ENCODE measurements at places on chromosomes 1 and 21.

DNA sequence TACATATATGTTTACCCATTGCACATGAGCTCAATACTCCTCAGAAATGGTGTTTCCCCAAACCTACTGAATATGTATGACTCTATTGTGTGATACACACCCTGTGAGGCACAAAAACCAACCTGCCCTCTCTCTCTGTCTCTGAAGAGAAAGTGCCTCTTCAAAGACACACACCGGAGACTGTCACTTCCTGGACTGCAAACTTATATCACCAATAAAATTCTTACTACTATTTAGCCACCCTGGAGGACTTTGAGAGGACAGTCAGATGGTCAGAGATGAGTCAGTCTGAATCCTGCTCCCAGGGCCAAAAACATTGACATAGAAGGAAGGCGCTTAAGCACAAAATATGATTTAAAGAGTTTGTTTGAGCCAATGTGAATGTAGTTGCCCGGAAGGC is 110.4 kb downstream of the PPIAL4G start:
- no peak for DNase-seq

DNA sequence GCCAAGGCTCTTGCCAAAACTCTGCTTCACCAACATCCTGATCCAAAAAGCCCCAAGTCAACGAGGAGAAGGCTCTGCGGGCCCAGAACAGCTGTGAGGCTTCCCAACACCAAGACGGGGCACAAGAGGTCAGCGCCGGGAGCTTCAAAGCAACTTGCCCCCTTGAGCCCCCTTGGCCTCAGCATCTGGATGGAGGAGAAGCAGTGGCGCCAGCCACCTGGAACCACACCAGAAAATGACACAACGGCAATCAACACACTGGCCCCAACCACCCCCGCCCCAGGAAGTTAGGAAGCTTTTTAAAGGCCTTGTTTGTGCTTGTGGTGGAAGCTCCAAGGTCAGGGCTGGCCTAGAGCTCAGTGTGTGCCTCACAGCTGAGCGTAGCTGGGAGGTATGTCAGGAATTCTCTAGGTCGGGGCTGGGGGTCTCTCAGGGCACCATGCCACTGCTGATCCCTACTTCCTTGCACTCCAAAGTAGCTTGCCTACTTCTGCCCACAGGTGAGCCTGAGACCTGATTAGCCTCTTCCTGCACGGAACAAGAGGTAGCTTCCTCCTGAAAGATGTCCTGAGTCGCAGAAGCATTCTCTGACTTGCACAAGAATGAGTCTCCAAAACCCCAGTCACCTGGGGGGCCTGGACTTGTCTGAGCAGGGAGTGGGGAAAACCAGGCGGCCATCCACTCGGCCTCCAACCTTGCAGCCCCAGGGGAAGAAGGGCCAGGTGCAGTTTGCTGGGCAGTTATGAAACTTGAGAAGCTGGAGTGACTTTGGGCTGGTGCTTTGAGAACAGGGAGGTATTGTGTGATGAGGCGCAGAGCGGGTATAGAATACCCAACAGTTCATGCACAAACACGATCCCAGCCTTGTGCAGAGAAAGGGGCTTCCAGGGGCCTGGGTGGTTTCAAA is 9.7 kb upstream of the SRP9 start:
- DNase-seq, result no peak

- DNase-seq, result no peak
Measured at GRCh38 chr1:224494343-224494742, 59.7 kb upstream of the WDR26 start.

DNA sequence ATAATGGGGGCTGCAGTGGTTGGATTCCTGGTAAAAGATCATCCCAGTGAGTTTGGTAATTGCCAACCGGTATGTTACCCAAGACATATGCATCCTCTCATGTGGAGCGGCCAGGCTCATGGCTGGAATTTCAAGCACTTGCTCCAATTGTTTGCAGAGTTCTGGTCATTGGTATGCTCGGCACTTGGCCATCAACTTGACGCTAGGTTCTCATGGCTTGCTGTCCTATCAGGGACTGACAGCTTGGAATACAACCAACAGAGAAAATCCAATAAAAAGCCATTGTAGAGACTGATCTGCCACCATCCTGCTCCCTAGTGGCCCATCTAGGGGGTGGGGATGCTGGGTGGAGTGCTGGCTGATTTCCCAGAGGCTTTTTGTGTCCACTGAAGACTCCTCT is 120.9 kb downstream of the EDEM3 start:
- DNase-seq, result no peak

DNA sequence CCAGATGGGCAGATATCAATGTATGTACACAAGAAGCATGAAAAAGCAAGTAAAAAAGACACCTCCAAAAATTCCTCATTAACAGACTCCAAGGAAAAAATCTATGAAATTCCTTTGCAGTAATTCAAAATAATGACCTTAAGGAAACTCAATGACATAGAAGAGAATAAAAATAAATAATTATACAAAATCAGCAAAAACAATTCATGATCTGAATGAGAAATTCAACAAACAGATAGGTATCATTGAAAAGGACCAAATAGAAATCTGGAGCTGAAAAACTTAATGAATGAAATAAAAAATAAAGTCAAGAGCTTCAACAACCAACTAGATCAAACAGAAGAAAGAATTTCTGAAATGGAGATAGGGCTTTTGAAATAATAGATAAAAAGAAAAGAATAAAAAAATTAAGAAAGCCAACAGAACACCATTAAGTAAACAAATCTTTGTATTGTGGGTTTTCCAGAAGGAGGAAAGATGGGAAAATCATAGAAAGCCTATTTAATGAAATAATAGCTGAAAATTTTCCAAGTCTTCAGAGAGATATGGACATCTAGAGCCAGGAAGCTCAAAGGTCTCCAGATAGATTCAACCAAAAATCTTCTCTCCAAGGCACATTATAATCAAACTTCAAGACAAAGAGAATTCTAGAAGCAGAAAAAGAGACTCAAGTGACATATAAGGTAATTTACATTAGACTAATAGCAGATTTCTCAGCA is 52.0 kb upstream of the KCNK1 start:
- DNase-seq, result no peak

DNA sequence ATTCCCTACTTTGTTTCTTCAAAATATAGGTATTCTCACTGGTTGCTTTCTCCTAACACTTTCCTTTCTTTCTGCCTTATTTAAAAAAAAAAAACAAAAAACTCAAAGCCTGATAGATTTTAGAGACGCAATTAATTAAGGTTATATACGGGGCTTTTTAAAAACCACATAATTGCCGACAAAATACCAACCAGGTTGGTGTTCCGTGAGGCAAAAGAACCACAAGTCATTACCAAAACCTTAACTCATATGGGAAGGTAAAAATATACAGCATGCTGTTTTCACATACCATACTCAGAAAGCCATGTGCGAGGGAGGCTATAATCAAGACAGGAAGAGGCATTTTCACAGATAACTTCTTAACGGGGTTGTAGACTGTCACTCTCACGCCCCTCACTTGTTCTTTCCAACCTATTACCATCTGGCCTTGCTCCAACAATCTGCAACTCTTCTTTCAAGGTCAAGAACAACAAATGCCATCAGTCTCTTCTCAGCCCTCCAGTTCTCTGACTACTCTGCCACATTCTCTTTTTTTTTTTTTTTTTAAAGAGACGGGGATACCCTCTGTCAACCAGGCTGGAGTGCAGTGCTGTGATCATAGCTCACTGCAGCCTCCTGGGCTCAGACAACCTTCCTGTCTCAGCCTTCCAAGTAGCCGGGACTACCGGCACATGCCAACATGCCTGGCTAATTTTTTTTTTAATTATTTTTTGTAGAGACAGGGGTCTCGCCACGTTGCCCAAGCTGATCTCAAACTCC is 102.6 kb downstream of the APP start:
- no peak for DNase-seq

DNA sequence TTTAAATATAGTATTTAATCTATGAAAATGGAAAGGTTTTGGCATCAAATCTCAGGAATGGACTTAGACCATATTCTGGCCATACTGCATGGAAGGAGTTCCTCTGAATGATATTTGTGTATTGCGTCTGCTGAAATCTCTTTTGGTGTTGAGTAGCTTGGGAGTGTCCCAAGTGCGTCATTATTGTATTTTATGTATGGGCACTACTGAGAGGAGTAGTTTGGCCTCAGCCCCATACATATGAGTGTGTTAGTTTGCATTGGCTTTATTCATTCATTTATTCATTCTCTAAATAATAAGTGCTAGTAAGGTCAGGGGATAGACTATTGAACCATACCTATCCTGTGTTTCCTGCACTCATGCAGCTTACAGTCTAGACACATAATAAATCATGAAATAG is 46.6 kb downstream of the CENPF start:
- no peak for DNase-seq

DNA sequence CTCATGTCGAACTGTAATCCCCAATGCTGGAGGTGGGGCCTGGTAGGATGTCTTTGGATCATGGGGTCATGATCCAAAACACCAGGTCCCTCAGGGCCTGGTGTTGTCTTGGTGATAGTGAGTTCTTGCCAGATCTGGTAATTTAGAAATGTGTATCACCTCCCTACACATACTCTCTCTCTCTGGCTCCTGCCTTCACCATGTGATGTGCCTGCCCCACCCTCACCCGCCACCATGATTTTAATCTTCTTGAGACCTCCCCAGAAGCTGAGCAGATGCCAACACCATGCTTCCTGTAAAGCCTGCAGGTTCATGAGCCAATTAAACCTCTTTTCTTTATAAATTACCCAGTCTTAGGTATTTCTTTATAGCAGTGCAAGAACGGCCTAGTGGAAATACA is 136.4 kb downstream of the NR5A2 start:
- DNase-seq, result no peak

DNA sequence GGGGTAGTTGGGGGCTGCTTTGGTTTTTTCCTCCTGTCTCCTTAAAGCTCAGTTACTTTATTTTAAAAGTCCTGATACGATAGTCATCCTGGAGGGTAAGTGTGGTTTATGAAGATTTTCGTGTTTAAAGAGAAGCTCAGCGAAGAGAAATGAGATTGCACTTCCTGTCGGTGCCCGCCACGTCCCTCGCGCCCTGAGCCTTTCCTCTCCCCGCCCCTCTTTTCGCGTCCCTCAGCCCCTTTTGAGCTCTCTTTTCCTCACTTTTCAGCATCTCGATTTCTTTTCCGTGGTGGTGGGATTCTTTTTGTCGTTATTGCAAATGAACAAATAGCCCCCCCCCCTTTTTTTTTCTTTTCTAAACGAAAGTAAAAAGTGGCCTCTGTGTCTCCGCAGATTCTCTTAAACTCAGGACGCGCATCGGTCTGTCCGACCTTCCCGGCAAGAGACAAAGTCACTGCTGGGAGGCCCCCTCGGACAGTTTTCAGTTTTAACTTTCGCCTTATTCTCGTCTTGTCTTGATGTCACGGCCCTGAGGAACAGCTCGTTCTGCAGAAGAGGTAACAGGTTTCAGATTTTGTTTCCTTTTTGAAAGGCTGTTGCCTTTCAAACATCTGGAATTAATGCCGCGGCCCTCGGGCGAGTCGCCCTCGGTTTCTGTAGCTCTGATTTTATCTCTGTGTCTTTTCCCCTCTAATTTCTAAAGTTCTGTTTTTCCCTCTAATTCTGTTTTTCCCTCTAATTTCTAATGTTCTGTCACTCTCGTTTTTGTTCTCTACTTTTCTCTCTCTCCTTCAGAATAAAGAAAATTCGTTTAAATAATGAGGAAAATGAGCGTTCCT is 1.0 kb upstream of the DMRTA2 start:
- no peak for DNase-seq

- DNase-seq, result no peak
Measured at GRCh38 chr1:59328353-59328752, 31.5 kb downstream of the FGGY start.

DNA sequence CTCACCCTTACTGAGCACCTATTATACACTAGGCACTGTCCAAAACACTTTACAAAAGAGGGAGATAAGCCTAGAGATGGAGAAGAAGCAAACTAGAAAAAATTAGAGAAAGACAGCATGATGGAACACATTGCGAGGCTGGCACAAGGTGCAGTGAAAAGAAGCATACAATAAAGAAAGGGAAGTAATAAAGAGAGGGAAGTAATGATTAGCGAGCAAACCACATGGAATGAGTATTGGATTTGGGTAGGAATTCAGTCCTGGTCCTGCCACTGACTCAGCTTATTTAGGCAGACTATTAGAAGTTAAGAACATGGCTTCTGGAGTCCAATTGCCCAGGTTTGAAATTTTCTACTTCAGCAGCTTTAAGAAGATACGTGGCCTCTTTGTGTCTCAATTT is 32.6 kb upstream of the FNBP1L start:
- no peak for DNase-seq

DNA sequence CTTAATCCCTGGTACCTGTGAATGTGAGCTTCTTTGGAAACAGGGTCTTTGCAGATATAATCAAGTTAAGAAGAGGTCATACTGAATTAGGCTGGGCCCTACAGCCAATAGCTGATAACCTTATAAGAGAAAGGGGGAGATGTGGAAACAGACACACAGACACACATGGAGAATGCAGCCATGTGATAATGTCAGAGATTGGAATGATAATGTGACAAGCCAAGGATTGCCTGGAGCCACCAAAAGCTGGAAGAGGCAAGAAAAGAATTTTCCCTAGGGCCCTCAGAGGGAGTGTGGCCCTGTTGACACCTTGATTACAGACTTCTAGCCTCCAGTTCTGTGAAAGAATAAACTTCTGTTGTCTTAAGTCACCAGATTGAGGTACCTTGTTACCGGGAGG is 114.5 kb upstream of the SOD1 start:
- no peak for DNase-seq

DNA sequence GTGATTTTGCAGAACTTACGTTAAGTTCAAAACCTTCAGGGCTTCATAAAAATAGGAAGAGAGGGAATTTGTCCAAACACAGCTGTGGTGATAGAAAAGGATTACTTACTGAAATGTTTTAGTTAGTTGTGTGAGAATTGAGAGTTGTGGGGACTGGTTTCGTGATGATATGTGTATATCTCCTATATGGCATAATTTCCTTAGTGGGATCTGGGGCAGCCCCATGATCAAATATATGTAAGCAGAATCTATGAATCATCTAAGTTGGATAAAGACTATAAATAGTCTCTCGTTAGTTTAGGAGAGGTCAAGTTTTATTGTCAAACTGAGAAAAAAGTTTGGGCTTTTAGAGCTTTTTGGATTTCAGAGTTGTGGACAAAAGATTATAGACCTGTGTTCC is 14.9 kb downstream of the MTR start:
- no peak for DNase-seq

DNA sequence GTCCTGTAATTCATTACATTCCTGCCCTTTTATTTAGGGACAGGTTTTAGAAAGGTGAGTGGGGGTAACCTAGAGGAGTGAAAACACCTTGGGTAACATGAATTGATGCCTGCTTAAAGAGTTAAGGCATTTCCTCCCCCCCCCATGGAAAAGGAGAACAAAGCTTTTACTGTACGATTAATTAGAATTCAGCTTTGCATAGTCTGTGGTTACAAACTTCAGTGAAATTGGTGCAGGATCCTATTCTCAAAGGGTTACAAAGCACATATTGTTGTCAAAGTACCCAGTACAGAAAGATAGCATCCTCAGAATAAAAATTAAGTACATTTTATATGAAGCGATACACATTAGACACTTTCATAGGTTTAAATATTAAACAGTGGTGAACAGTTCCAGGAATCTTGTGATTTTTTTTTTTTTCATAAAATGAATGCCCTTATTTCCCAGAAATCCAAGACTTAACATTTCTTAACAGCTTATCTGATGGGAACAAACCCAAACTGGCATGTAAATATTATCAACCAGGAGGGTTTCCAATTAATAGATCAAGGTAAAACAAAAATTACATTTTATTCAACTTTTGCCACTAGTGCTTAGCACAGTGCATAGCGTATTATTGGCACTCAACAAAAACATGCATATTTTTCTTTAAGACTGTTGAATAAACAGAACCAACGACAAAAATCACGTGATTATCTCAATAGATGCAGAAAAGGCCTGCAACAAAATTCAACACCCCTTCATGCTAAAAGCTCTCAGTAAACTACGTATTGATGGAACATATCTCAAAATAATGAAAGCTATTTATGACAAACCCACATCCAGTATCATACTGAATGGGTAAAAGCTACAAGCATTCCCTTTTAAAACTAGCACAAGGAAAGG is 172.7 kb downstream of the PDE4B start:
- DNase-seq, result no peak
